ENCODE measurements at places on chromosomes 4 and X.

DNA sequence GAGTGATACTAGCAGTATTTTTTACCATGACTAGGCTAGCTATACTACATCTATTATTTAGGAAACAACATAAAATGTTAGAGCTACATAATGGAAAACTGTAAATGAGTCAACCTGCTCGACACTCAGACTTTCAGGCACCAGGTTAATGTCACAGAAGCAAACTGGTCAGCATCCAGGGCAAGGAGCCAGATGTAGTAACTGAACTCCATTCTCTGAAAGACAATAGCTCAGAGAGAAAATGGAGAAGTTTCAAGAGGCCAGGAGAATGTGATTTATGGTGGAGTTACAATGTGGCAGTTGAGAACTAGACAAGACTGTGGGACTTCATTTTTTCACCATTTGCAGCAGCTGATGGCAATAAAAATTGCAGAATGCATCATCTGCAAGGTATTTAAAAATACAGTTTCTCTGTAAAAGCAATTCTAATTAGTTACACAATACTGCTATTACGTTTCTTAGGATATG, 342.7 kb upstream of the PABPC4L start:
- no peak for DNase-seq

GRCh38 chr4:183289688-183290087, 30.4 kb downstream of the CLDN22 start:
- no peak for DNase-seq

DNA sequence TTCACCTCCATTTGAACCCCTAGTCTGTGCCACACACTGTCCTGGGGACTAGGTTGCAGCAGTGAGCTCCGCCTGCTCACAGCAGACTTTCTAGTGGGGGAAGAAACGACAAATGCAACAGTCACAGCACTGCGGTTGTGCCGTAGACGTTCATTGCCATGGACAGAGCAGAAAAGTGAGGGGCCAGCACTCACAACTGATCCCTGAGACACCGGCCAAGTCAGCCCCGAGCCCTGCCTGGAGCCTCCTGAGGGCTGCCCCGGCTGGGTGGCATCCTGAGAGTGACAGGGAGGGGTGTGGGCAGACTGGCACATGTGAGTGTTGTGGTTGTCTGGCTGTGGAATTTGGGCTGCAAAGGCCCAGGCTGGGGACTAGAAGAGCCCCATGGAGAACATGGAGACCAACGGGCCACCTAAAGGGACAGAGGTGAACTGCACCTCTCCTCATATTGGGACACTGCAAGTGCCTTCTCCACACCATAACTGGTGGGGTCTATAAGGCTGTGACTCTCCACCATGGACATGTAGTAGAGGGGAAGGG, 4.6 kb downstream of the DUSP9 start:
- DNase-seq = no peak

GRCh38 chr4:122775987-122776836, 43.7 kb downstream of the BBS12 start:
- DNase-seq = no peak

DNA sequence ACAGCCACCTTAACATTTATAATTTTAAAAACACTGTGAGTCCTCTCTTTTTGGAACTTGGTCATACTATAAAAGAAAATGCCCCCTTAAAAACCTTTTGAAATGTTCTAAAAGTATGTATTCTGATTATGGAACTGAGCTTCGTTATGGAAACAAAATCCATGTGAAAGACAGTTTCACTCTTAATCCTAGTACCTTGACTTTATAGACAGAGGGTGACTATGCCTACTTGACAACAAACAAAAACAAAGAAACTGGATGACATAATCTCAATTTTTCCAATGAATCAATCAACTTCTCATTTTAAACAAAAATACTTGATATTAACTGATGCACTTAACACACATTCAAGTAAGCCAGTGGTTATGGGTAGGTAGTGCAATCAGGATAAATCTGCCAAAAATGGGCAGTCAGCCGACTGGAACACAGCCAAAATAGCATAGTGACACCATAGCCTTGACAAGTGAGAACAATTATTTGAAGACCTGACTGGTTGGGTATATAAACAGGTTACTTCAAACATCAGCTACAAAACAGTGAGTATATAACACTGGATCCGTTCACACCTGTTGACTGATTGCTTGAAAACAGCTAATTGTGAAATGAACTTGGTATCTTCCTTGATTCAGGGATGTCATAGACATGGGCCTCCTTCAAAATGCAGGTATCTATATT, 265.5 kb downstream of the PPP3CA start:
- DNase-seq = no peak

DNA sequence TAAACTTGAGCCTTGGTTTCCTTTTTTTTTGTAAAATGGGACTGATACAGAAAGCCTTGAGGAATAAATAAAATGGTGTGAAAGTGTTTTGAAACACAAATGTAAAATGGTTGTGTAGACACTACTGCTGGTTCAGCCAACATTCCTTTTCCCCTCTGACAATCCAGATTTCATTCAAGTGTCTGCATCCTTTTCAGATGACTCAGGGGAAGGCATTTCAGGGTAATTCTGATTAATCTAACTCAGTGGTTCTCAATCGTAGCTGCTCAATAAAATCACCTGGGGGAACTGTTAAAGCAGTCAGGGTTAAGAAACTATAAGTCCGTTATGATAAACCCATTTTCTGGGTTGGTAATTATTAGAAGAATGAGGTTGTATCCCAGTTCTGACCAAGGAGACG, 4.6 kb downstream of the ARHGAP10 start:
- DNase-seq = no peak

DNA sequence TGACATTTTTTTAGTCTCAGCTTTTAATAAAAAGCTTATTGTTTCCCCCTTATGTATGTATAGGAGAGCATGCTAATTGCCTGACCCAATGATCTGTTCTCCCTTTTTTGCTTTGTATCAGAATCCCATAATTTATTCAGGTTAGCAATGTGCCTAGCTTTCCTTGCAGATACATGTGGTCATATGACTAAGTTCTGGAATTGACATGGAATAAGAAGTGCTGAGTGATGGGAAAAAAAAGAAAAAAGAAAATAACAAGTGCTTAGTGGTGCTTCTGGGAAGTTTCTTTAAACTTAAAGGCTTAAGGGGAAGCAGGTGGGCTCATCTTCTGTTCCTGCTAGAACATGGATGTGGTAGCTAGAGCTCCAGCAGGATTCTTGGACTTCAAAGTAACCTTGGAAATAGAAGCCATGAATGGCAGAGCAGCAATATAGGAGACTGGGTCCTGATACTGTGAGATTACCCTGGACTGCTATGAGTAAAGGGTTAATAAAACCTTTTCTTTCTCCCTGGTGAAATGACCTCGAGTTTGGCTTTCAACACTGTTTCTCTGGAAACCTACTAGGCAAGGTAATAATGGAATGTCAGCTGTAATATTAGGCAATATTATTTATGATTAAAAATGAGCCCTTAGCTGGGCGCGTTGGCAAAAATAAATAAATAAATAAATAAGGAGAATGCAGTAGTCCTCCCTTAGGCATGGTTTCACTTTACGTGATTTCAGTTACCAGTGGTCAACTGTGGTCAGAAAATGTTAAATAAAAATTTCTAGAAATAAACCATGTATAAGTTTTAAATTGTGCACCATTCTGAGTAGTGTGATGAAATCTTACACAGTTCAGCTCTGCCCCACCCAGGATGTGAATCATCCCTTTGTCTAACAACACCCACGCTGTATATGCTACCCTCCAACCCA, 16.7 kb upstream of the RBM41 start:
- DNase-seq = no peak

DNA sequence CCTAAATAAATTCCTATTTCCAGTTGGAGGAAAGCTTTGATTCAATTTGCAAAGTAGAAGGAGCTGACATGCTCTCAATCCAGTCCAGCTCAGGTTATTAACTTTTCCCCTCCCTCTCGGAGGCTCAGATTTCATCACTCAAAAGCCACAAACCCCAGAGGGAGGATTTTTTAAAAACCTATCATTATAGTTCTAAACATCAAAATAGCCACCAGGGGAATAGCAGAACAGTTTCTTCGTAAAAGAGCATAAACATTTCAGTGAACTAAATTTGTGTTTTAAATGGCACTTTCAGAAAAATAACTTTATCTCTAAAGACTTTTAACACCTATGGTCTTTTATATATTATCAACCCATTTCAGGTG, 8.8 kb downstream of the GPRIN3 start:
- no peak for DNase-seq

DNA sequence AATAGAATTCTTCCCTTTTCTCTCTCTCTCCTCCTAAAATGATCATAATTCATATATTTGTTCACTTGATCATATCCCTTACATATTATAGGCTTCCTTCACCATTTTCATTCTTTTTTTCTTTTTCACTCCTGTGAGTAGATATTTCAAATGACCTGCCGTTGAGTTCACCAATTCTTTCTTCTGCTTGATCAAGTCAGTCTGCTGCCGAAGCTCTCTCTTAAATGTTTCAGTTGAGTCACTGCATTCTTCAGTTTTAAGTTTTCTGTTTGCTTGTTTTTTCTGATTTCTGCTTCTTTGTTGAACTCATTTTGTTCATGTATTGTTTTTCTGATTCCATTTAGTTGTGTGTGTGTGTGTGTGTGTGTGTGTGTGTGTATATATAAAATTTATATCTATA, 354.3 kb downstream of the GPAT3 start:
- DNase-seq = no peak

- DNase-seq = no peak
Observed at GRCh38 chrX:53088136-53088974, 5.6 kb upstream of the KANTR start.

DNA sequence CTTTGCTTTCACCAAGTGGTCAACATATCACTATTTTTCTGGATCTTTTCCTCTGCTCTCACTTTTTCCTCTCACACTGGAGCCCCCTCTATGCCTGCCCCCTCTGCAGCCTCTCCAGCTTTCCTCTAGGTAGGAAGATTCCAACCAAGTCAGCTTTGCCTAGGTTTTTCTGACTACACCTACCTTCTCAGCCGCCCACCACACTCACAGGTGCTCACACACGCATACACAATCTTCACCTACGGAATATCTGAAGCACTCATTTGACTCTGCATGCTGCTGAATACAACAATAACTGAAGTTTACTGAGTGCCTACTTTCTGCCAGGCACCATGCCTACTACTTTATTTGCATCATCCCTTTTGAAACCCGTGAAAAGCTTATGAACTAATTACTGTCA, 328.0 kb downstream of the PPP3CA start:
- DNase-seq = no peak

DNA sequence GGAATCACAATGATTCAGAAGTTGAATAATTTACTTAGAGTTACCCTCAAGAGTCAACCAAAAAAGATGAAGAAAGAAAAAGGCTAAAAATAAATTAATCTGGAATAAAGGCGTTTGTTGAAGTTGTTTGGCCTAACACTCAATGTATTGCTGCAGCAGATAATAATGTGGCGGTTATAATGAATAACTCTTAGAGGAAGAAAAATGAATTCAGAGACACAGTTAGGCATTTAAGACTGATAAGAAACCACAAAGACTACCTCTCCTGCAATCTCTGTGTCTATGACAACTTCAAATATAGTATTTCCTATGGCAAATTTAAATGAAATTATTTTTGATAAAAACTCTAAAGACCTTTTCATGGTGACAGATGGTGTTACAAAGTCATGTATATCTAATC, 1369.1 kb upstream of the AGA start:
- no peak for DNase-seq

- no peak for DNase-seq
Observed at GRCh38 chrX:37854748-37855147, 7.4 kb upstream of the DYNLT3 start.

GRCh38 chr4:14217401-14217800, 589.9 kb upstream of the BOD1L1 start:
- no peak for DNase-seq

GRCh38 chr4:74665346-74665745, 129.0 kb downstream of the BTC start:
- no peak for DNase-seq

DNA sequence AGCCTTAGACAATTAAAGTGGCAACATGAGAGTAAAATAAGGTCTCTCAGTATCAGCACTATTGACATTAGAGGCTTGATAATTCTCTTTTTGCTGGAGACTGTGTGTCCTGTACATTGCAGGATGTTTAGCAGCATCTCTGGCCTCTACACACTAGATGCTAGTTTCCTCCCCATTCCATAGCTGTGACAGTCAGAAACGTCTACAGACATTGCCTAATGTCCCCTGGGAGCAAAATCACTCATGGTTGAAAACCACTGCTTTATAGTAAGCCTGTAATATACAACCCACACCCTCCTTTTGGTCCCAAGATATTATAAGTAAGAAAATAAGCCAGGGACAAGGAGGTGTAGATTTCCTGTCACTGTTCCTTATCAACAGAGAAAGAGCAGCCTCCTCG, 166.0 kb downstream of the FRMPD4 start:
- no peak for DNase-seq

DNA sequence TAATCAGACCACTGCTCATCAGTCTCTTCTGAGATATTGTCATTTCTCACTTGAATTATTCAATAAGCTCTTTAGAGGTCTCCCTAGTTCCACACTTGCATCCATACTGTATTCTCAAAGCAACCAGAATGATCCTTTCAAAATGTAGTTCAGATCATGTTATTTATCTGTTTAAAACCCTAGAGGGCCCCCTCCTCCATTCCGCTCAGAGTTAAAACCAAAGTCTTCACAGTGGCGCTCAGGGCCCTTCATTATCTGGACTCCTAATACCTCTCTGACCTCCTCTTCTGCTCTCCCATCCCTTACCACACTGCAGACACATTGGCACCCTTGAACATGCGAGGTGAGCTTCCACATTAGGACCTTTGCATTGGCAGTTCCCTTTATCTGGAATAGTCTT, 32.7 kb upstream of the HPGDS start:
- DNase-seq = no peak

DNA sequence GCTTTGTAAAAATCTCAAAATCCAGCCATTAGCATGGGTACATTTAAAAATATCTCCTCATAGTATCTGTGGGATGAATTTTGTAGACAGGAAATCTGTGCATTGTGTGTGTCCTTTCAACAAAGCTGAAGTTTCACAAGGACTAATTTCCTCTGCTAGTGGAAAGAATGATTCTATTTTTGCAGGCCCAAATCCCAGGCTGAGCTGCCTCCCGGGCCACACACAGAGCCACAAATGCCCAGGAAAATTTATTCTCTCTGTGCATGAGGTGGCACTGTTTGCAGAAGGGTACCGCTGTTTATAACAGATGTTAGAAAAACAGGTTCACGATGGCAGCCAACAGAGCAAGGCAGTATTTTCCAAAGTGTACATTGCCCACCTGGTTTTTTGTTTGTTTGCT, 11.0 kb upstream of the VCX3B start:
- no peak for DNase-seq

- no peak for DNase-seq
Observed at GRCh38 chr4:114361249-114361648, 237.4 kb upstream of the UGT8 start.

GRCh38 chr4:8292478-8293107, 23.0 kb downstream of the HTRA3 start:
- DNase-seq = no peak

DNA sequence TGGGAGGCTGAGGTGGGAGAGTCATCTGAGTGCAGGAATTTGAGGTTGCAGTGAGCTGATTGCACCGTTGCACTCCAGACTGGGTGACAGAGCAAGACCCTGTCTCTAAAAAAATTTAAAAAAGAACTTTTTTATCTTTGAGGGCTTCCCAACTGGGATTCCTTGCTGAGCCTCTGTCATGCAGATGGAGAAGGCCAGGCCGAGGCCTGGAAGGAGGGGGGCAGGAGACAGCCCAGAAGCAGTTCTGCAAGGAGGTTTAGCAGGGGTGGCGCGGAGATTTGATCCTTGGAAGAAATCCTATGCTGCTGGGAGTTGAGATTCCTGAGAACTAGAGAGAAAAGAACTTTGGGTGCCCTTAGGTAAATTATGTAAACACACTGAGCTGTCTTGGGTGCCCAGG, 2.5 kb upstream of the ARSD start:
- no peak for DNase-seq
